ENCODE measurements at places on chromosomes 13 and 19.
A peak's percentile ranks its signal among the peaks of the same experiment; 100 is the strongest.

- DNase-seq = no peak
Measured at GRCh38 chr19:50377051-50377461, 799 bp downstream of the NR1H2 start.

DNA sequence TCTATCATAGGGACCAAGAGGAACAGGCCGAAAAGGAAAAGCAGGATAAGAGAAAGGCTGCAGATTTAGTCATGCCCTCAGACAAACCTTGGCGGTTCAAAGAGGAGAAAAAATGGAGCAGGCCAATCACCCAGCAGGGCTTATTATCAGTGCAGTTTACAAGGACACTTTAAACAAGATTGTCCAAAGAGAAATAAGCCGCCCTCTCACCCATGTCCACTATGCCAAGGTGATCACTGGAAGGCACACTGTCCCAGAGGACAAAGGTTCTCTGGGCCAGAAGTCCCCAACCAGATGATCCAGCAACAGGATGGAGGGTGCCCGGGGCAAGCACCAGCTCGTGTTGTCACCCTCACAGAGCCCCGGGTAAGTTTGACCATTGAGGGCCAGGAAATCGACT is 8.3 kb upstream of the REX1BD start:
- no peak for DNase-seq

DNA sequence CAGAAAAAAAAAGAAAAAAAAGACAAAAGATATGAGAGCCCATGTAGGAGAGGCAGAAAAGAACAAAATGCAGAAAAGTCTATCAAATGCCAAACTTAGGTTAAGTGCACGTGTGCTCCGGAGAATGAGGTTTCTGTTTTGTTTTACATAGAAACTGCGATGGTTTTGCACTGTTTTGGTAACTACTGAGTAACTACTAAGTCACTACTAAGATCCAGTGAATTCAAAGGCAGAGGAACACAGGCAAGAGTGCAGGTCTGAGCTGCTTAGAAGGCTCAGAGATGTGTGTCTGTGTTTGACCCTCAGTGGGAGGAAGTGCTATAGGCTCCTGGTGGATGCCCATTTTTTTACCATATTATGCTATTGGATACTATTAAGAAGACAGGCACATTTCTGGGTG is 299.3 kb downstream of the NDFIP2 start:
- peak; percentile 15 for DNase-seq

DNA sequence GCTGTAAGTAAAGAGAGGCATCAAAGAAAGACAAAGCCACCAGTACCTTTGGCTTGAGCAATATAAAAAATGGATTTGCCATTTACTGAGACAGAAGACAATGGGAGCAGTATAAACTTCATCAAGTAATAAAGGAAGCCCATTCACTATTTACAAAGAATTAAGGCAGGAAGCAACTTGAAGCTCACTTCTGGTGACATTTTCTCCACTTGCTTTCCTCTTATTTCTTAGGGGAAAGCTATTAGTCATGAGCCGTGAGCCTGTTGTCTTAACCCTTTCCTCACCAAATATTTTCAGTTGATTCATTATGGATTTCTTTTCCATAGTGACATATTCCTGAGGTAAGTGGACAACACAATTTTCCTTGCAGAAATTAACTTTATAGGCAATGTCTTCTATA is 156.8 kb downstream of the DNAJC3 start:
- DNase-seq = no peak

GRCh38 chr13:59111751-59112171 is 1052.0 kb downstream of the DIAPH3 start:
- no peak for DNase-seq

GRCh38 chr13:101258071-101258470 is 158.2 kb downstream of the NALCN start:
- DNase-seq = no peak

- no peak for DNase-seq
Measured at GRCh38 chr13:37144661-37145060, 39.2 kb upstream of the CSNK1A1L start.

GRCh38 chr19:49704888-49705642 is 14.1 kb downstream of the CPT1C start:
- no peak for DNase-seq

DNA sequence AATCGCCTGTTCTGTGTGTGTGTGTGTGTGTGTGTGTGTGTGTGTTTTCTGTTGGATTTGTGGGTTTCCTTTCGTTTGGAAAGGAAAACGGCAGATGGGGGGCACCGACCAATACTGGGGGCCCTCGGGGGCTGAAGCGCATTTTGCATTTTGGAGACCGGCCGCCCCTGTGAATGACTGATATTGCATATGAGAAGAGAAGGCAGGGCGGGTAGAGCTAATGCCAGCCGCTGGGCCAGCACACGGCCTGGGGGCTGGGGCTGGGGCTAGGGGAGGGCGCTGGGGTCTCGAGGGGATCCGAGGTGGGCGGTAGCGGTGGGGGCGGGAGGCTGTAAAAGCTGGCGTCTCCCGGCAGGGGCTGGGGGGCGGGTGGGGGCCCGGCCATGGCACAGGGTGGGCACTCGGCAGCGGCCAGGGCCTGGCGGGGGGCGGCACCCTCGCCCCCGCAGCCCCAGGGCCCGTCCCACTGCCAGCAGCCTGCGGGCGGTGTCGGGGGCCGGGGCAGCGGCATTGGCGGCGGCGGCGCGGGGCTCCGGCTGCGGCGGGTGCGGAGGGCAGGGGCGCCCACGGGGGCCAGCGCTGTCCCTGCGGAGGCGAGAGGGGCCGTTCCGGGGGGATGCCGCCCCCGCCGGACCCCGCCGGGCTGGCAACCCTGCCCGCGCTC is 11.2 kb downstream of the ANO8 start:
- DNase-seq = no peak

DNA sequence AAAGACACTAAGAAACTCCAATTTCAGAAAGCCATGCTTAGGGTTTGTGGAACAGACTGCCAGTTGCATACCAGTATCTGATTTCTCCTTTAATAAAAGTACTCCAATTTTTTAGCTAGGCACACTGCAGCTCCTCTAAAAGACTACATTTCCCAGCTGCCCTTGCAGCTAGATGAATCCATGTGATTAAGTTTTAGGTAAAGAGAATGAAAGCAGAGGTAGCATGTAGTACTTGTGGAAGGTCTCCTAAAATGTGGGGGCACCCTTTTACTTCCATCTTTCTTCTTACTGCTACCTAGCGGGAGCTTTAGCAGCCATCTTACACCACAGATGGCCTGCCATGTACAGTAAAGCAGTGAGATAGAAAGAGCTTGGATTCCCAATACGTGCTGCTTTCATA is 33.0 kb upstream of the TSC22D1 start:
- no peak for DNase-seq
